Astrocyte (in vitro differentiated cells and primary cell): ENCODE measurements at places on chromosomes 6 and 20.

DNA sequence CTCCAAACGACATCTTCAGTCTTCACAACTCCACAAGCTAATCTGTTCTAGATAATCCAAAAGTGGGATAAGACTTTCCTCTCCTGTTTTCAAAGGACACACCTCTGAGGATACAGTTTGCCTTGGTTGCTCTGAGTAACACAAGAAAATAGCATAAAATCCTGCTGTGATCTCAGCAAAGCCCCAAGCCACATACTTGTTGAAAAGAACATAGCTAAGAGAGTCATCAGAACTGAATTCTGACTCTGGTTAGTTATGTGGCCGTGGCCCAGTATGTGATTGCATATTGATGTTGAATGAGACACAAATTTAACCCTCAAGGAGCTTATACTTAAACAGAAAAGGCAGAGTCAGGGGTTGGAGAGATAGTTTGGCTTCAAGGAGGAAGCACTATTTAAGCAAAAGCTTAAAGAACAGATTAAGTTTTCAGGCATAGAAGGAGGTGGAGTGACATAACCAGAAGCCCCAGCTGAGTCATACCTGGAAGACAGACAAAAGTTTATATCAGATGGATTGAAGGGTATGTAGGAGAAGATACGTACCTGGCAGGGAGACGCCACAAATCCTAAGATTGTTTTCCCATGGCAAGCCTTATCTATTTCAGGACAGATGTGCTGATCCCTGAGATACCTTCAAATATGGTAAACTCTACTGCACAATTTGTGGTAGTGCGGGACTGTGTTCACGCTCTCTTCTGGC lies 41.2 kb downstream of the OPN5 start:
- H3K27ac ChIP-seq: no peak overlapping the region
- H3K27me3 ChIP-seq: no peaks in the 10 kb centered on the region
- no peak for DNase-seq
- no peak overlapping the region for H3K4me3 ChIP-seq
- no peaks in the 10 kb centered on the region for H3K4me1 ChIP-seq
- no peaks in the 10 kb centered on the region for H3K36me3 ChIP-seq

- H3K27me3 ChIP-seq: no peaks in the 10 kb centered on the region
- no peak overlapping the region for H3K4me3 ChIP-seq
- DNase-seq: no peak
Observed at GRCh38 chr6:129966125-129966524, 52.3 kb upstream of the L3MBTL3 start.

GRCh38 chr20:18669241-18670019 lies 81.6 kb downstream of the DTD1 start:
- H3K4me1 ChIP-seq: peaks cover 2% of the 10 kb centered on the region
- no peaks in the 10 kb centered on the region for H3K36me3 ChIP-seq
- no peak for DNase-seq
- no peak overlapping the region for H3K4me3 ChIP-seq
- H3K27ac ChIP-seq: no peak overlapping the region
- no peaks in the 10 kb centered on the region for H3K27me3 ChIP-seq

GRCh38 chr20:2124564-2125213 lies 23.1 kb downstream of the STK35 start:
- H3K27me3 ChIP-seq: no peaks in the 10 kb centered on the region
- no peaks in the 10 kb centered on the region for H3K36me3 ChIP-seq
- DNase-seq: no peak
- H3K4me1 ChIP-seq: no peaks in the 10 kb centered on the region
- no peak overlapping the region for H3K4me3 ChIP-seq

DNA sequence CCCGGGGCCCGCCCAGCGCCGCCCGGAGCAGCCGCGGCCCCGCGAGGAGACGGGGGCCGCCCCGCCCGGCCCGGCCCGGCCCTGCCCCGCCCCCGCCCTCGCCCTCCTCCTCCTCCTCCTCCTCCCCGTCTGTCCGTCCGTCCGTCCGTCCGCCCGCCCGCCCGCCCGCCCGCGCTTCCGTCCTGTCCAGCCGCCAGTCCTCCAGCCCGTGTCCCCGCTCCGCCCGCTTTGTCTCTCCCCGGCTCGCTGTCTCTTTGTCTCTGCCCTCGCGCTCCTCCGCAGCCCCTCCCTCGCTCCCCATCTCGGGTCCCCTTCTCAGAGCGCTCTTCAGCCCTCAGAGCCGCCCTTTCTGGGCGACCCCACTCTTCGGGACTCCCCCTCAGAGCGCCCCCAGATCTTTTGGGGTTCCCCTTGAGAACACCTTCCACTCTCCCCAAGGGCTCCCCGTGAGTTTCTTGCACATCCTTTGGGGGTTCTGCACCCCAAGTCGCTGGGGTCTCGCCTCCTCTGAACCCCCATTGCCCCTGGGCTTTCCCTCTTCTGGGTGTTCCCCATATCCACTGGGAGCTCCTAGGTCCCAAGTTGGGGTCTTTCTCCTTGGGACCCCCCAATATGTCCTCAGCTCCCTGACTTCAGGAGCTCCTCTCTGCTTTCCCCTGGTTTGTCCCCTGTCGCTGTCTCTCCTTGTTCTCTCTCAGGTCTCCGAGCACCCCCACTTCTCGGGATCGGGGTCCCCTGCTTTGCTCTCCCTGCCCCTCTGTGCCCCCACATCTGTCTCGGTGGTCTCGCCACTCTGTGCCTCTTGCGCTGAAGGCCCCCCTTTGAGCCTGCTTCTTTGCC lies 79.5 kb upstream of the MYL9 start:
- H3K4me3 ChIP-seq: peak overlapping the region; percentile 97
- no peak for DNase-seq
- H3K27ac ChIP-seq: peak overlapping the region; percentile 92
- peaks cover 42% of the 10 kb centered on the region for H3K4me1 ChIP-seq
- peaks cover 3% of the 10 kb centered on the region for H3K36me3 ChIP-seq

- no peak overlapping the region for H3K4me3 ChIP-seq
- H3K27me3 ChIP-seq: no peaks in the 10 kb centered on the region
- H3K27ac ChIP-seq: no peak overlapping the region
- H3K36me3 ChIP-seq: no peaks in the 10 kb centered on the region
Observed at GRCh38 chr6:21398741-21399325, 194.7 kb upstream of the SOX4 start.

DNA sequence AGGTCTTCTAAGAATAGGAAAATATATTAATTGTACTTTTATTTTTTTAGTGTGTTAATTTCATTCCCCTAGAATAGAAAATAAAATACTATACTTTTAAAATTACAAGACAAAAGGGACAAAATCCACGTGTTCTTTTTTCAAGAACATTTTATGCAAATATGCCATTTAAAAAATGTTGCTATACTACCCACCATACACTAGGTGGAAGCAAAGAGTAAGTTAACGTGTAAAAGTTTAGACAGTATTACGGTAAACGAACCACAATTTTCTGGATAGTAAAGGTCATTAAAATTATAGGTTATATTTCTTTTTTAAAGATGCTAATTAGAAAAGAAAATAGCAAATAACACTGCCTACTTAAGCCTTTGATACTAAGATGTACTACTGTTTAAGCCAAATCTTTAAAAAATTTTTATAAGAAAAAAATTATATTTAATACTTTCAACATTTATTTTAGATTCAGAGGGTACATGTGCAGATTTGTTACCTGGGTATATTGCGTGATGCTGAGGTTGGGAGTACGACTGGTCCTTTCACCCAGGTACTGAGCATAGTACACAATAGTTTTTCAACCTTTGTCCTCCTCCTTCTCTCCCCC lies 287.6 kb downstream of the PHF3 start:
- H3K4me1 ChIP-seq: no peaks in the 10 kb centered on the region
- H3K36me3 ChIP-seq: no peaks in the 10 kb centered on the region
- no peak overlapping the region for H3K27ac ChIP-seq
- DNase-seq: peak; percentile 20
- no peak overlapping the region for H3K4me3 ChIP-seq

GRCh38 chr6:151209071-151209831 lies 30.5 kb upstream of the AKAP12 start:
- H3K27me3 ChIP-seq: no peaks in the 10 kb centered on the region
- DNase-seq: peak; percentile 27
- no peaks in the 10 kb centered on the region for H3K36me3 ChIP-seq
- H3K4me1 ChIP-seq: peaks cover 3% of the 10 kb centered on the region
- no peak overlapping the region for H3K27ac ChIP-seq

DNA sequence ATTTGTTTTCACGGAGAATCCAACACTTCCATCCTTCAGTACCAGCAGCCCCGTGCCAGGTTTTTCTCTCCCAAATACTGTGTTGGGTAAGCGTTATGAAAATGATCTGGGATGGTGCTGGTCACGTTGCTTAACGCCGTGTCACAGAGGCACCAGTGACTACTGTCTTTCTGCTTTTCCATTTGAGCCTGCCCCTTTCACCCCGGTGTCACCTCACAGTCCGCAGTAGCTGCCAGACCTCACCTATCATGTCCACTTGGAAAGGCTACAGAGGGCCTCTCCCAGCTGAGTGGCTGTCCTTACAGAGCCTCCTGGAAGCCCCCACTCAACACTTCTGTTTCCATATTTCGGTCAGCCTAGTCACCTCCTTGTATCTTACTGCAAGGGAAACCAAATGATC lies 176.5 kb upstream of the ARID1B start:
- no peaks in the 10 kb centered on the region for H3K27me3 ChIP-seq
- no peaks in the 10 kb centered on the region for H3K4me1 ChIP-seq
- DNase-seq: no peak
- H3K27ac ChIP-seq: no peak overlapping the region

DNA sequence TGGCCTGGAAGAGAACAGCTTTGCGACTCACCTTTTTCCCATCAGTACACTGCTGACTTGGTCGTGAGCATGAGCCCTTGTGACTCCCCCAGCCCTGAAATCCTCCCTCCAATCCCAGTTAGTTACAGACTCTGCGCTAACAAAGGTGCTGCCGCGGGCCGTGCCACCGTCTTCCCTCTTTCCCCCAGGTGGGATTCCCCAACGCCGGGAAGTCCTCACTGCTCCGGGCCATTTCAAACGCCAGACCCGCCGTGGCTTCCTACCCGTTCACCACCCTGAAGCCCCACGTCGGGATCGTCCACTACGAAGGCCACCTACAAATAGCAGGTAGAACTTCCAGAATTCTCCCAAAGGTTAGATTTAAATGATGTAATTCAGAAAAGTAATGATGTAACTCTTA lies 16.1 kb downstream of the MTG2 start:
- DNase-seq: no peak
- H3K27ac ChIP-seq: no peak overlapping the region
- H3K4me3 ChIP-seq: no peak overlapping the region
- peaks cover 14% of the 10 kb centered on the region for H3K36me3 ChIP-seq

- no peaks in the 10 kb centered on the region for H3K4me1 ChIP-seq
- no peak for DNase-seq
- H3K27me3 ChIP-seq: no peaks in the 10 kb centered on the region
- H3K36me3 ChIP-seq: no peaks in the 10 kb centered on the region
- H3K27ac ChIP-seq: no peak overlapping the region
- no peak overlapping the region for H3K4me3 ChIP-seq
Observed at GRCh38 chr20:55882910-55883309, 122.4 kb downstream of the CBLN4 start.

DNA sequence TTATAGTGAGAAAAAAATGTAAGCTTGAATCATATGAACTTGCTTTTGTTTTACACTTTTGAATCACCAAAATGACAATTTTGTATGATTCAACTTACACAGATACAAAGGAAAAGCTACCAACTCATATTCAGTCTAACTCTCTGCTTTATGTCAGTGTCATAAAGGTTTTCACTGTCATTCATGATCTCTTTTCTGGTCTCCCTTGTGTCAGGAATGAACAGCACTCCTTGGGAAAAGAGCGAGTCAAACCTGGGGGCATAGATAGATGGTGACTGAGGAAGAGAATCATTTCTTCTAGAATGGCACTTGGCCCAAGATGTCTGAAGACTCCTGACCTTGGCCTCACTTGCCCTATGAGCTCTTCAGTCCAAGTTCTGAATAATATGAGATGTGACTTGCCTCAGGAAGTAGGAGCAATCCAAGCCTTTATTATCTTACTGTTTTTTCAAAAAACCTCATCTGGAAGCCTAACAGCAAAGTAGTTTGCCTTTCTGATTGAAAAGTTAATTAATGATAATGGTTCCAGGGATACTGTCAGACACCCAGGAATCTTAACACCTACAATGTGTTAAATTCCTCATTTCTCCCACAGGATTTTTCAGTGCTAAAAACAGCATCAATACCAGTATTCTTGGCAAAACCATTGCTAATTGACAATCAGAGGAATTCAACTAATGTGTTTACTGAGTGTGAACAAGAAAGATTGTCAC lies 270.0 kb upstream of the HSF2 start:
- H3K27me3 ChIP-seq: no peaks in the 10 kb centered on the region
- no peaks in the 10 kb centered on the region for H3K4me1 ChIP-seq
- H3K4me3 ChIP-seq: no peak overlapping the region

DNA sequence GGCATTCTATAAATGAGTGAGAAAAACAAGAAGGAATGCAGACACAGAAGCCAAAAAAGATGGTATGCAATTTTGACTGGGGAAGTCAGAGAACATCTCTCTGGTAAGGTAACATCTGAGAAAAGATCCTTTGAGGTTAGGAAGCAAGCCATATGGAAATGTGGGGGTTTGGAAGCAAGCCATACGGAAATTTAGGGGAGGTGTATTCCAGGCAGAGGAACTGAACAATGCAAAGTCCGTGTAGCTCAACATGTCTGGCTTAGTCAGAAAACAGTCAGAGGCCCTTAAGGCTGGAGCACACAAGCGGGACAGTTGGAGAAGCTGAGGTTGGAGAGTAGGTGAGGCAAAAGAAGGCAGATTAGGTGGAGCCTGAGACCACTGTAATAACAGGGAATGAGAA lies 35.3 kb downstream of the RALGAPA2 start:
- peak; percentile 55 for DNase-seq
- H3K27ac ChIP-seq: no peak overlapping the region
- no peaks in the 10 kb centered on the region for H3K27me3 ChIP-seq
- H3K4me3 ChIP-seq: no peak overlapping the region
- H3K4me1 ChIP-seq: no peaks in the 10 kb centered on the region

DNA sequence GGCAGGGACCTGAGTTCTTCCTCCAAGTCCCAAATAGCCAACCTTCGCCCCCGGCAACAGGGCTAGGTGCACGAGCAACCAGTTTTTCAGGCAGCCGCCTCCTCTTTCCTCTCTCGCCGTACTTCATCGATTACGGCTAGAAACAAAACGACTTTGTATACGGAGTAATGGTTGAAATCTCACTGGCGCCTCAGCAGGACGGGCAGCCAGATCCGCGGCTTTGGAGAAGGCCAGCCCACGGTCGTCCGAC lies 333 bp upstream of the SMIM13 start:
- DNase-seq: no peak
- no peaks in the 10 kb centered on the region for H3K27me3 ChIP-seq
- H3K27ac ChIP-seq: peak overlapping the region; percentile 97
- peak overlapping the region; percentile 88 for H3K4me3 ChIP-seq

- no peaks in the 10 kb centered on the region for H3K36me3 ChIP-seq
- no peak overlapping the region for H3K27ac ChIP-seq
- DNase-seq: no peak
- H3K4me3 ChIP-seq: no peak overlapping the region
- H3K27me3 ChIP-seq: peaks cover 7% of the 10 kb centered on the region
Observed at GRCh38 chr6:34035704-34036356, 110.1 kb downstream of the GRM4 start.
